Activated naive CD4-positive, alpha-beta T cell treated with anti-CD3 and anti-CD28 coated beads, Interleukin-2, amount 50 U/mL, for 16 hours (primary cell): ENCODE measurements at places on chromosomes 3 and 15.

GRCh38 chr3:154018100-154018696, 103.0 kb upstream of the ARHGEF26 start:
- DNase-seq, result peak; percentile 23

- no peak for DNase-seq
These were observed 9.4 kb upstream of the ANPEP start for GRCh38 chr15:89823836-89824606.

GRCh38 chr15:100762913-100763834, 116.5 kb upstream of the ALDH1A3 start:
- no peak for DNase-seq

DNA sequence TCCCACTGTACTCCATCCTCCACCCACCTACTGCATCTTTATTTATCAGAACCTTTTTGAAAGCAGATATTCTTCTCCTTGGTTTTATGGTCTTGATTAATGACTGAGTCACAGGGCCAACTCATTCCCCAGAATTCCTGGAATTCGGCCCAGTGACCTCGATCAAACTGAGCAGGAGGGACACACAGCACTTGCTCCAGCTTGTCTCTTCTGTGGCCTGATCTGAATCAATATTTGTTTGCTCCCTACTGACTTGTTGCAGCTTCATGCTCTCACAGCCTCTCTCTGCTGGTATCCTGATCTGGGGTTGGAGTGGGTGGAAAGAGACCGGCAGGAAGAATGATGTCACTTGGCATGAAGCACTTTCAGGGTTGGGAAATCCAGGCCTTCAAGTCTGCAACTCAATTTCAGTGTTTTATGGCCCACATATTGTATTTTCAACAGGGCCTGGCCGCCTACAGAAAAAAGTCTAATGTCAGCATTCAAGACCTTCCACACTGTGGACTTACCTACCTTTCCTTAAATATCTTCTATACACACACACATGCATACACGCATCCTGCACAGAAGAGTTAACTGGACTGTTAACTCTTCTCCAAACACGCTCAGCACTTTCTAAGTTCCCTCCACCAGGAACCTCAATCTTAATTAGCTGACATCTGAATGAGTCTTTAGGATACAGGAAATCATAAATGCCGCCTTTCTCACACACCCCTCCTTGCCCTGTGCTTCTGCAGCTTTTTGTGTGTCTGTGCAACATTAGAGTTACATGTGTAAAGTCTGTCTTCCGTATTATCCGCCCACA, 4.6 kb downstream of the ANXA2 start:
- no peak for DNase-seq

GRCh38 chr3:33895658-33896057, 97.2 kb downstream of the PDCD6IP start:
- no peak for DNase-seq

DNA sequence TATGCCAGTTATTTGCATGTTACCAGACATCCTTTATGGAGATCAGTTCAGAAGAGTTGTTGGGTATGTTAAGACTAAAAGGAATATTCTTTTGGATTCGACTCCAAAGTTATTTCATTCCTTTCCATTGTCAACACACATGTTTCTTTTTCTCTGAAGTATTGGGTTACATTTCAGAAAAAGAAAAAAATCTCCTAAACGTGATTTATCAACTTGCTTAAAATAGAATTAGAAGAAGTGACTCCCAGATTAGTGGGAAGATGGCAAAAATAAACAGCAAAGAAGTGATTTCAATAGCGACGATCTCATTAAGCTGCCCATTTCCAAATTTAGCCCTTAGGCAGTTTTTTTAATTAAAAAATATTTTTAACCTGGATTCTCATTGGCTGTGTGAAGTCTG, 85.4 kb downstream of the TIGIT start:
- DNase-seq, result no peak

DNA sequence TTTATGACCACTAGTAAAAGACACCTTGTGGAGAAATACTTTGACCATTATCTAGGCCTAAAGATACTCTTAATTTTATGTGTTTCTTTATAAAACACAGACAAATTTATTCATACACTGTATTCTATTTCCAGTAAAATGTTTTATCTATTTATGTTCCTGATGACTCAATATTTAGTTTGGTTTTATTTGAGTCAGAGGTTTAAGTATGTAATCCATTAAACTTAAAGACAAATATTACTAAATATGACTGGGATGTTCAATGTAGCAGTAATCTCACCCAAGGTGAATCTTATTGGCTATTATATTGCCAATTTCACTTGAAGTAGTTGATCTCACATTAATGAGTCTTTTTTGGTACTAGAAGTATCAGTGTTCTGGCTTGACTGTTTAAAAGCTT, 799.7 kb downstream of the CADM2 start:
- no peak for DNase-seq

DNA sequence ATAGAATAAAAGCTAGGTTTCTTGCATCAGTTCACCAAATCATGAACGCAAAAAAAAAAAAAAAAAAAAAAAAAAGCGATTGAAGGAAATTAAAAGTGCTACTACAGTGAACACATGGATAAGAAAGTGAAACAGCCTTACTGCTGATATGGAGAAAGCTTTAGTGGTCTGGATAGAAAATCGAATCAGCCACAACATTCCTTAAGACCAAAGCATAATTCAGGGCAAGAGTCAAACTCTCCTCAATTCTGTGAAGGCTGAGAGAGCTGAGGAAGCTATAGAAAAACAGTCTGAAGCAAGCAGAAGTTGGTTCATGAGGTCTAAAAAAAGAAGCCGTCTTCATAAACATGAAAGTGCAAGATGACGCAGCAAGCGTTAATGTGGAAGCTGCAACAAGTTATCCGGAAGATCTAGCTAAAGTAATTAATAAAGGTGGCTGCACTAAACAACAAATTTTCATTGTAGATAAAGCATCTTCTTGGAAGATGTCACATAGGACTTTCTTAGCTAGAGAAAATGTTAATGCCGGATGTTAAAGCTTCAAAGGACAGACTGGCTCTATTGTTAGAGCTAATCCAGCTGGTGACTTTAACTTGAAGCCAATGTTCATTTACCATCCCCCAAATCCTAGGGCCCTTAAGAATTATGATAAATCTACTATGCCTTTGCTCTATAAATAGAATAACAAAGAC, 19.2 kb downstream of the P3H2 start:
- no peak for DNase-seq

- DNase-seq, result no peak
These were observed 106.7 kb upstream of the PIAS1 start for GRCh38 chr15:67947254-67948039.

DNA sequence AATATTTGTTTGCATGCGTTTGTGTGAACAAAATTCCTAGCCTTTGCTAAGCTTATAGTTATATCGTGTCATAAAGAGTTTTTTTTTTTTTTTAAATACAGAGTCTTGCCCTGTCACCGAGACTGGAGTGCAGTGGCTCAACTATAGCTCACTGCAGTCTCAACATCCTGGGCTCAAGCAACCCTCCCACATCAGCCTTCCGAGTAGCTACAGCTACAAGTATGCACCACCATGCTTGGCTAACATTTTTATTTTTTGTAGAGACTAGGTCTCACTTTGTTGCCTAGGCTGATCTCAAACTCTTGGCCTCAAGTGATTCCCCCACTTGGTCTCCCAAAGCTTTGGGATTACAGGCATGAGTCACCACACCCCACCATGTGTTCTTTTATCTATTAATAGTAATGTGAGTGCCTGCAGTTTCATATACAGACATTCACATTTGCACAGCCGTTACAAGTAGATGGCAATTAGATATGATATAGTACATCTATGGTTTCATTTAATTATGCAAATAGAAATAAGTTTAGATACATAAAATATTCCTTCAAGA, 848.6 kb downstream of the PDCD6IP start:
- DNase-seq, result no peak

DNA sequence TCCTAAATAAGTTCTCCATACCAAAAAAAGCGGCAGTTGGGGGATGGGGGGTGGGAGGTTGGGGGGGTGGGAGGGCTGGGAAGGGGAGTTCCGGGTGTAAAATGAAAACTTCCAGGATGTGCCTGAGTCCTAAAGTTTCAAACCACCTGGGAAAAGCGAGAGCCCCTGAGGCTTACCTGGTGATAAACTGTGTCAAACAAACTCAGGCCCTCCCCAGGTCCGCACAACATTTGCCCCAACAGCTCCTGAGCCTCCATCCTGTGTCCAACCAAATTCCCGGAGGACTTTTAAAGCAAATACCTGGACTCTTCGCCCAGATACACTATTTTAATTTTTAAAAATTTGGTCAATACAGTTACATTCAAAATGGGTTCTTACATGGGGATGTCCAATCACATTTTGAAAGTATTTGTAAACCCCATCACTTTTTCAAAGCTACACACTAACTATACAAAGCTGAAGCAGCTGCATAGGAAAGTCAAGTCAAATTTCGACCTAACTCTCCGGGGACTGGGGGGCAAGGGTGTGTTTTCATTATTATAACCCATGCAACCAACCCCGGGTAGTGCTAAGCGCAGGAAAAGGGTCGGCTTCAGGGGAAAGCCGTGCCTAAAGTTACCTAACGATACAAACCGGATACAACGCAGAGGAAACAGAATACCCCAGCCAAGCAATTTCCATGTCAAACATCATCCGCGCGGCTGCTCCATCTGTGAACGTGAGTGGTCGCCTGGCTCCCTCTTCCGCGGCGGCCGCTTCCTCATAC, 685 bp upstream of the FOXB1 start:
- no peak for DNase-seq

- no peak for DNase-seq
These were observed 84.6 kb downstream of the SLC9A9 start for GRCh38 chr3:143763564-143764162.

- no peak for DNase-seq
These were observed 4.6 kb upstream of the TSPAN3 start for GRCh38 chr15:77075528-77075927.

- DNase-seq, result no peak
These were observed 274.2 kb downstream of the LRTM1 start for GRCh38 chr3:54653456-54654195.

- DNase-seq, result no peak
These were observed 110.8 kb downstream of the MFSD1 start for GRCh38 chr3:158912621-158913020.

DNA sequence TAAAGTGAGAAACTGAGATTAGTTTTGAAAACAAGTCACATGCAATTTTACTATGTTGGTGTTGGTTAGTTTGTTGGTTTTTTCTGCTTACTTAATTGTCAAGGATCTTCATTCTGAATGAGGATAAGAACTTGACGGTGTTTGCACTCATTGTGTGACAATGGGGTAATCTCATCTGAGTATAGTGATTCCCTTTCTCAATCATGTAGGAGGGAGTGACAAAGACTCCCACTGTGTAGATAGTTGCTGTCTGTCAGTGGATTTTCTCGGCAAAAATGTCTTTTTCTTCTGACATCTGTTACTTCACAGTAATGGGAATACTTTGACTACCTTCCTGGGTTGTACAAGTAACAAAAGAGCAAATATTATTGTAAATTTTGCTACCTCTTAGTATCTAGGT, 23.5 kb downstream of the KCNH8 start:
- DNase-seq, result no peak

GRCh38 chr3:51670053-51670822, 814 bp upstream of the TEX264 start:
- no peak for DNase-seq

GRCh38 chr15:48794697-48795134, 16.2 kb downstream of the CEP152 start:
- no peak for DNase-seq

DNA sequence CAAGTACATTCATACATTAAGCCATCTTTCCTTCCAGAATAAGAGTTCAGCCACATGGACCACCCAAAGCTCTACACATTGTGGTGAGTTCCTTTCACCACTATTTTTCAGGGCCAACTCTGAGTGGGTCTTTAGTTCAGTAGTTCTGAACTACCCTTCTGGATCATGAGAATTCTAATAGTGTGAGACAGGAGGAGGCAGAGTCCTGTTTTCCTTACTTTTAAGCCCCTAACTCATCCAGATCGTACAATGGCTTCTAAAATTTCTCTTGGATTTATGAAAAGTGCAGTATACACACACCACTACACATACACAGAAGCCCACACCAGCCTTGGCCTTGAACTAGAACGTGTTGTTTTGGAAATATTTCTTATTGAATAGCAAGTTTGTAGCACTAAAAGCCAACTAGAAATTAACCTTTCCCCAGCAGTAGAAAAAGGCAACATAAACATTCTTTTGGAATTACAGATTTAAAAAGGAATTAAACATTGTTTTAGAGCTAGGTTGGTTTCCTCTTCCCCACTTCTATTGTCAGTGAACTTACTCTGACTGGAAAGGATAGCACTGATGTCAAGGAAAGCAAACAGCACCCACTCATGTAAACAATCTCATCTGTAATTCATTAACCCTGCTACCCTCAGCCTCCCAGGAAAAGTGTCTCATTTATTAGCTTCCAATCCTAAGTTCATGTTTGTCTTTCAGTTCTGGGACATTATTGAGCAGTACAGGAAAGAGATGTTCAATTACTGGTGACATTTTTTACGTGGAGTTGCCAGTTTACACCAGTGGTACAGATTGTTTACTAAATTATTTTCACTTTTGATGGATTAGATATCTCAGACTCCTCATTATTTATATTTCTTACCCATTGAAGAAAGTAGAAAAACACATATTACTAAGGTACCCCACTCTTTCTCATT, 95.7 kb upstream of the AGTR1 start:
- no peak for DNase-seq

DNA sequence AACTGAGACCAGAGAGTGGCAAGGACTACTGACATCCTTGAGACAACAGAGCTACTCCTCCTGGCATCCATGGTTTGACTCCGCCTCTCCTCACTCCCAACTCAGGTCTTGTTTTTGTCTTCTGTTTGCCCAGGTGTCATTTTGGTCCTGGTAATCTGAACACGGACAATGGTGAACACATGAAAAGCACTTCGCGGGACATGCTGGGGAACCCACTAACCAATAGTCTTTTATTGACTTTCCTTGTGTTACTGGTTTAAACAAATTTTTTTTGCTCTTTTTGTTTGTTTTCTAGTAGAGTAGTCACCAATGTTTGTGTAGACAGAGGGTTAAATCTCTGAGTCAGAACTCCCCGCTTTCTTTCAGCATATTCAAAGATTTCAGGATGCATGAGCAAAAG, 38.4 kb downstream of the LARP6 start:
- no peak for DNase-seq
